ENCODE measurements at places on chromosomes 4 and X. TPM values are rescaled to one million over a fixed set of nuclear protein-coding genes. Genes with fewer than 3 reads are reported as not detected.

Gene GYG2
- 10.9 TPM for total RNA-seq

Gene LRCH2
- total RNA-seq: 5.9 TPM

Gene MAGEB1
- not detected for total RNA-seq

Gene PPEF2
- total RNA-seq: 0.22 TPM

Gene CT55
- total RNA-seq: not detected

Gene DUSP9
- 0.13 TPM for total RNA-seq

Gene MUC7
- not detected for total RNA-seq

Gene NIPAL1
- 6.3 TPM for total RNA-seq

Gene TEX13D
- total RNA-seq: not detected

Gene ADGRG4
- 0.18 TPM for total RNA-seq

DNA sequence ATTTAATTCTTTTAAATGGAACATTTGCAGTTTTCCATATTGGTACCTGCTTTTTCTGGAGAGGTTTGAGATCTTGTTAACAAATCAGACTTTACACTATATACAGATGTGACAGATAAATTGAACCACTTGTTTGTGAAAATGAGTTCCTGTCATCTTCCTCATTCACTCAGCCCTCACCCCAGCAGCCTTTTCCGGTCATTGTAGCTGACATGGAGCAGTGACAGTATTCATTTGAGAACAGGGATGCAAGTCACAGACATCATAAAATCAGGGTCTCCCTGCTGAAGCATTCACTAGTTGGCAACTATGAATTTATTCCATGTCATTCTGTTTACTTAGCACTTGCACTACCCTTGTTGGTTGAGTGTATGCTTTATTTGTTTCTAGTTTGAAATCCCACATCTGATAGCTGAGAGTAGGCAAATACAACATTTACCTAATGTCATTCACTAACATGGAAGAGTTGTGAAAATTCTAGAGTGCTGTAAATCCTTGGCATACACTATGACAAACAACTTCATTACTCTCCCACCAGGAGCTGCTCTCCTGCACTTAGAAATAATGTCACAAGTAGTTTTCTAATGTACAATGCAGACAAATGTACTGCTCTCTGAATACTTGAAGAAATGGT is 78.9 kb downstream of the UGT8 start:
- no peak for DNase-seq

- DNase-seq: no peak
Measured at GRCh38 chr4:186627226-186627865, 72.0 kb upstream of the MTNR1A start.

DNA sequence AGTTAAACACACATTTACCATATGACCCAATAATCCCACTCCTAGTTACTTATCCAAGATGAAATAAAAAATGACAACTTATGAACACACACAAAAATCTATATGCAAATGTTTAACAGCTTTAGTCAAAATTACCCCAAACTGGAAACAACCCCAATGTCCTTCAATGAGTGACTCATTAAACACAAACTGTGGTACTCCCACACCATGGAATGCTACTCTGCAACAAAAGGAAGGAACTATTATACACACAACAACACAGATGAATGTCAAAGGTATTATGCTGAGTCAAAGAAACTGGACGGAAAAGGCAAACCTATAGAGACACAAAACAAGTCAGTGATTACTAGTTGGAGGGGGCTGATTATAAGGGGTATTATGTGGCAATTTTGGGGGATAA is 40.5 kb downstream of the MED14 start:
- no peak for DNase-seq

DNA sequence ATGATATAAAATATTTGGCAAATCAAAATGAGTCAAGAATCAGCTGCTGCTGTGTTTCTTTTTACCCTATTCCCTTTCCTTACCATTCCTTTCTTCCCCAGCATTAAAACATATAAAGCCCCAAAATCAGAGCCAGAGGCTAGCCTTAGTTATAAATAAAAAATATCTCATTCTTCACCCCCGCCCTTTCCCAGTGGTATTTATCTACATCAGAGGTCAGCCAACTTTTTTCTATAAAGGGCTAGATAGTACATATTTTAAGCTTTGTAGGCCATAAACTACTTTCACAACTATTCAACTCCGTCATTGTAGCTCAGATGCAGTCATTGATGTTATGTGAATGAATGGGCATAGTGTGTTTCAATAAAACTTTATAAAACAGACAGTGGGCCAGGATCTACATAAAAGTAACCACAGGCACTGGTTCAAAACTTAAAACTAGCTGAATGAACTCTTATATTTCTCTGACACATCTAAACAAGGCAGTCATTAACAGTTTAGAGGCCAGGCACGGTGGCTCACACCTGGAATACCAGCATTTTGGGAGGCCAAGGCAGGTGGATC is 30.5 kb upstream of the TCEANC start:
- no peak for DNase-seq

GRCh38 chr4:40170588-40170987 is 26.2 kb upstream of the RHOH start:
- DNase-seq: no peak

- DNase-seq: no peak
Measured at GRCh38 chr4:105996845-105997244, 101.6 kb downstream of the NPNT start.

DNA sequence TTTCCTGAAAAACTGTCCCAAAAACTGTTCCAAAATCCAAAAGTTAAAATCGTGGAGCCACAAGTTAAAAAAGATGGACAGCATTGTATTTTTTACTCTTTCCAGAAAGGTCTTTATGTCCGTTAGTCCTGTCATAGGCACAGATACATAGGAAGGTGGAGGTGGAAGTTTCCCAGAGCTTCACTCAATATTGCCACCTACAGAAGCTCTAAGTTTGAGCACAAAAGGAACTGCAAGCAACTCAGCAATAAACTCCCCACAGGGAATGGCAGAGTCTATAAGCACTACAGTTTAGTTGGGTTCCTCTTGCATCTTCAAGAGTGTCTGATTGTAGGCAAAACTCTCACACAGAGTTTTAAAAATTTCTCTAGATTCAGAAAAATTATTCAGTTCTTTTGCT is 22.0 kb upstream of the UGT2B4 start:
- no peak for DNase-seq

DNA sequence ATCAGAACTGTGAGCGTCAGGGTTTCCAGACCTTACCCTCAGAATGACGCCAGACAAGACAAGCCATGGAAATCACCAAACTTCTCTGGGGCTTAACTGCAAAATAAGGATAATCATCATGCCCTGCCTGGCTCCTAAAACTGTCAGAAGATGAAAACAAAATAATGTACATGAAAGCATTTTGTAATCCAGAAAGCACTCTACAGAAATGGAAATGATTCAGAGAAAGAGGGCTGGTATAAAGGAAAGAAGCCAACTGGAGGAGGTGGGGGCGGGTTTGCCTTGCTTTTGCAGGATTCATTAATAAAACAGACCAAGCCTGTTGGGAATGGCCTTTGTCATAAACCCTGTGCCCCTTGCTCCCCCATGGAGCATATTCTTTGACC is 47.3 kb downstream of the SEPSECS start:
- no peak for DNase-seq

DNA sequence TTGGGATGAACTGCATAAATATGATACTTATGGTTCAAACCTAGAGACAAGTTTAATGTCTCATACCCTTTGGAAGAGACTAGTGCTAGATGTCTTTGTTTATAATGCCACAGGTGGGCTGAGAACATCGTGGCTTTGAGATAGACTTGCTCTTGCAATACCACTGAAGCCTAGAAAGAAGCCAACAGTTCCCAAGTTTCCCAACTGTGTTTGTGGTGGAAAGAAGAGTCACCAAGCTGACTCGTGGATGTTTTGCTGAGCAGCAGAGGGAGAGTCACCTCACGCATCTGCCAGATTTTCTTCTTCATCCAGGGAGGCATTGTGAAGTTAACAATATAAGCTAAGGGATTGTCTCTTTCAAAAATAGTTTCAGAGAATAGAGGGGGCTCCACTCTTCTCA is 1076.2 kb downstream of the C4orf33 start:
- no peak for DNase-seq

DNA sequence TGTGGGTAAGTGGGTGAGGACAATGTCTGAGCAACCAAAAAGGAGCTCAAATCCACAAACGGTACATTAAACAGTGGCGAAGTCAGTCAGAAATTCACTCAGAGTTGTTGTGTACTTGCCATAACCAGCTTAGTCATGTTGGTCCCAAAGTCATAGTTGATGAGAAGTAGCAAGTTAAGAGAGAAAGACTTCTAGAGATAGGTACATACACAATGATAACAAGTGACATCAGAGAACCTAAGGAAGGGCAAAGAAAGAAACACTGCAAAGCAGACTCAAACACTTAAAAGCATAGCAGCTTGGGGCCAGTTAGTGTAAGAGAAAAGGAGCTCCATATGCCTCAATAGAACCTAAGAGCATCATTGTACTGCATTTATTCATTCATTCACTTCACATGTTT is 30.2 kb downstream of the DYNLT3 start:
- no peak for DNase-seq

DNA sequence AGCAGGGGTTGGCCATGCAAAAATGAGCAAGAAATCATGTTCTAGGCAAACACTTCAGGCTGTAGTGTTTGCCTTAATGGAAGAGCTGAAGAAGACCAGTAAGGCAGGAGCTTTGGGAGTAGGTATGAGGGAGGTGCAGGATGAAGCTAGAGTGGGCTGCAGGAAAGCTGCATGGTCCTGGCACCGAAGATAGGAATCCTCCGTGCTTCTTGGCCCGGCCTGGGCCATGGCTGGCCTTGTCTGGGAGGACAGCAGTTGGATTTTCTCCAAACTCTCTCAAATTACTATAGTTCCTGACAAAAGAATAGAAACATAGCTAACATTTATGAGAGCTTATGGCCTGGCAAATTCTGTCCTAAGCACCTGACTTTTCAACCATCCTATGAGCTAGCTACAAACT is 116.5 kb downstream of the UCHL1 start:
- no peak for DNase-seq

- peak; percentile 73 for DNase-seq
Measured at GRCh38 chr4:57102050-57102624, 8.0 kb downstream of the IGFBP7 start.

DNA sequence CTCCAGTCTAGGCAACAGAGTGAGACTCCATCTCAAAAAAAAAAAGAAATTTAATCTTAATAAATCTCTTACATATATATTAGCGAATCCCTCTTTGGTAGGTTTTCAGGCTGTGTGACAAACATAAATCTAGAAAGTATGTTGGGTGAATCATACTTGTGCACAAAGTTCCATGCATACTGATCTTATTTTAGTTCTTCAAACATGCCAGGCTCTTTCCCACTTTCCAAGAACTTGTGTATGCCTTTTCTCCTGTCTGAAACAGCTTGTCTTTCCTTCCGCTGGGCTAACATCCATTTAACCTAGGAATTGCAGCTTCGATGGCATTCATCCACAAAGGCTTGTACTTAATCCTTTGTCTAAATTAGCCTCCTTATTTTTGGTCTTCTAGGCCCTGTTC is 156.6 kb upstream of the CASK start:
- DNase-seq: no peak

GRCh38 chr4:152594978-152595925 is 59.4 kb upstream of the FBXW7 start:
- DNase-seq: no peak

DNA sequence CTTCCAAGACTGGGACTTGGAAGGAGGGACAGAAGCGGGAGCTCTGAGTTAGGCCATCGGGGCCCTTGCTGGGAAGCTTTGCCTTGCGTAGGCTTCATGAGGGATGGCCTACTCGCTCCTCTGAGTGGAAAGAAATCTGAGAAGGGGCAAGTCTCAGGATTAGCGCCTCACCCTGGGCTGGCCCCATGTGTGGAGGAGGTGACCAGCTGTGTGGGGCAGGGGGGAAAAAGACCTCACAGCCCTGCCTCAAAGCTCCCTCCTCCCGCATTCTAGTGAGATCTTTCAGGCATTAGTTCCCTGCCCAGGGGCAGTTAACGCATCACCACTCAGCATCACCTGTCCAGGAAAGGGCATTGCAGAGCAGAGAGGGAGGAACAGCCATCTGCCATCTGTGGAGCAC is 156.1 kb downstream of the ENPP6 start:
- DNase-seq: no peak

DNA sequence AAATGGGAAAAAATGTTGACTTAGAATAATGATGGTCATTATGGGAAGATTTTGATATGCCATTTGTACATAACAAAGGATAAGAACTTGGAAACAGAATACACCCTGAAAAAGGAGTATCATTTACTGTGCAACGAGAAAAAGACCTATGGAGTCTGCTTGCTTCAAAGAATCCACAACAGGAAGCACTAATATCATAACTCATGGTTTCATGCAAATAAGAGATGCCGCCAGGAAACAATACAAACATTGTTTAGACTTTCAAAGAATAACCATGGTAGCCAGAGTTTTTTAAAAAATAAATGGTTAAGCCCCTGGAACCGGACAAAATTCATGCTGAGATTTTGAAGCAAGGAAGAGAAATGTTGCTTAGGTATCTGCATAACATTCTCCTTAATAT is 139.9 kb upstream of the ETNPPL start:
- DNase-seq: no peak

- no peak for DNase-seq
Measured at GRCh38 chr4:102825261-102826091, 1.9 kb downstream of the UBE2D3 start.

All from sciatic nerve (tissue), 2 donors.